ENCODE measurements at places on chromosomes 2 and 18. TPM values are rescaled to one million over a fixed set of nuclear protein-coding genes. Genes with fewer than 3 reads are reported as not detected.

- no peak overlapping the region for H3K27ac ChIP-seq
- no peaks in the 10 kb centered on the region for H3K27me3 ChIP-seq
- H3K4me3 ChIP-seq, result no peak overlapping the region
- DNase-seq, result no peak
- H3K4me1 ChIP-seq, result no peaks in the 10 kb centered on the region
Observed at GRCh38 chr18:38241216-38241615, 675.6 kb upstream of the CELF4 start.

- H3K4me1 ChIP-seq, result peaks cover 42% of the 10 kb centered on the region
- H3K36me3 ChIP-seq, result peaks cover 40% of the 10 kb centered on the region
- H3K4me3 ChIP-seq, result peak overlapping the region; percentile 89
Observed at GRCh38 chr2:38602136-38602731, 494 bp downstream of the HNRNPLL start.

DNA sequence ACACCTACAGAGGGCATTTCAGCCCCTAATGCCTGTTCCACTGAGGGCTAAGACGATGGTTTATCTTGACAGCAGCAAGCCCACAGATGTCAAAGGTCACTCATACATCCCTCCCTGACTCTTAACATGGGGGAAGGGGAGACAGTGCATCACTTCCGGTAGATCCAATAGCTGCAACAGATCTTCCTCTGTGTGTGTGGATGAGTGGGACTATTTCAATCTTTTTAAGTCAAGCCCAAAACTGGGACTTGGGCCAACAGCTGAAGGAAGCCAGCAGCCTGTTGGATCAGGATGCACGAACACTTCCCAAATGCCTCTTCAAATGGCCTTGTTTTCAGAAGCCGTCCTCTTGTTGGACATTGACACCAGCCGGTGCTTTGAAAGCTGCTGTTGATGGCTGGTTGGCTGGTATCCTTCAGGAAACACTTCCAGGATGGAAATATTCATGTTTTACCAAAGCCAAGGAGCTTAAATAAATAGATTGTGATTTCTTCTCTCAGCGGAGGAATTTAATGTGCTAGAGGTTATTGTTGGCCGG, 59.2 kb downstream of the IL1R2 start:
- H3K4me3 ChIP-seq, result no peak overlapping the region
- H3K27me3 ChIP-seq, result peaks cover 13% of the 10 kb centered on the region
- no peak for DNase-seq
- no peak overlapping the region for H3K27ac ChIP-seq
- H3K36me3 ChIP-seq, result no peaks in the 10 kb centered on the region
- H3K4me1 ChIP-seq, result peaks cover 6% of the 10 kb centered on the region

Gene SALL3
- not detected for total RNA-seq

DNA sequence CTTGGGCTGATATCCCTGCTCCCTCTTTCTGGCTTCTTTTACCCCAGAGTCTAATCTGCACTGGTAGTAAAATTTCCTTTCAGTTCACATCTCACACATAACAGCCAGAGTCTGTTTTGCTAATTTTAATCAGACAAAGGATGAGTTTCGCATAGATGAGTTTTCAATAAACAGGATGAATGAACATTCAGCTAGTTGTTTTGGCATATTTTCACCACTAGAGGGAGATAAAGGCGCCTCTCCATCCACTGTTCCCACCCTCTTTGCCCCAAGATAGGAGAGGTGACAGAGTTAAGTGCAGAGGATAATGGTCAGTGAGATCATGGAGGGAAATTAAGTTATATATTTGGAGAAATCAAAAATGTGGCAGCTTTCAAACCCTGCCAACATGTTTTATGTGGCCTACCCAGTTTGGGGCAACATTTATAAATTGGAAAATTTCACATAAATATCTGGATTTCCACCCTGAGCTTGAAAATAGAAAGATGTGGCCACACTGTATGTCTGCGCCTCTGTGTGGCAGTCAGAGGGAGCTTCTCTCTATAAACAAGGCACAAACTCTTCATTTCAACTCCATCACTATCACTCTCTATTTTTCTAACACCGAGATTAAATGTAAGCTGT, 48.5 kb upstream of the DTNA start:
- no peaks in the 10 kb centered on the region for H3K4me1 ChIP-seq
- no peak overlapping the region for H3K4me3 ChIP-seq
- no peaks in the 10 kb centered on the region for H3K36me3 ChIP-seq
- H3K27me3 ChIP-seq, result peaks cover 6% of the 10 kb centered on the region
- no peak overlapping the region for H3K27ac ChIP-seq

GRCh38 chr2:36507408-36507812, 90.6 kb downstream of the FEZ2 start:
- H3K27me3 ChIP-seq, result no peaks in the 10 kb centered on the region
- H3K4me1 ChIP-seq, result no peaks in the 10 kb centered on the region
- H3K27ac ChIP-seq, result no peak overlapping the region
- no peak overlapping the region for H3K4me3 ChIP-seq

GRCh38 chr2:234954551-234954992, 2.8 kb downstream of the SH3BP4 start:
- DNase-seq, result no peak
- H3K27ac ChIP-seq, result no peak overlapping the region
- no peaks in the 10 kb centered on the region for H3K36me3 ChIP-seq
- no peak overlapping the region for H3K4me3 ChIP-seq

- H3K36me3 ChIP-seq, result no peaks in the 10 kb centered on the region
- no peak overlapping the region for H3K27ac ChIP-seq
- no peak overlapping the region for H3K4me3 ChIP-seq
Observed at GRCh38 chr2:185734658-185735057, 3.9 kb upstream of the FSIP2 start.

DNA sequence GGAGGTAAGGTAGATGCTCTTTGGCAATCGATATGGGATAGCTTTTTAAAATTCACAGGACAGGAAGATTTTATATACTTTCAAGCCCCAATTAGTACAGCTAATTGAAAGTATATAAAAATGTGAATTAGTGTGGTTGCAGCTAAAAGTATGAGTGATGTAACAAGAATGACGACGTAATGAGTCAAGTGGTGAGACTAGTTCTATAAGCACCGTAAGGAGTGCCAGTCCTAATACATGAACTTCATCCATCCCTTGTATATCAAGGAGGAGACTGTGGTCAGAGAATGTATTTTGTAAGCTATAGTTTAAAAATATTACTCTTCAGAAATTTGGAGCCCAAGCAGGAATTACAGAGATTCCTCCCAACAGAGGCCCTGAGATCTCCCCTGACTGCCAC, 25.8 kb downstream of the DNAJC27 start:
- H3K27me3 ChIP-seq, result no peaks in the 10 kb centered on the region
- no peak for DNase-seq
- no peak overlapping the region for H3K4me3 ChIP-seq
- no peaks in the 10 kb centered on the region for H3K4me1 ChIP-seq
- no peak overlapping the region for H3K27ac ChIP-seq
